ENCODE measurements at places on chromosomes 5 and 9. TPM values are rescaled to one million over a fixed set of nuclear protein-coding genes. Genes with fewer than 3 reads are reported as not detected.

GRCh38 chr5:9787861-9788600 lies 157.9 kb upstream of the TAS2R1 start:
- no peaks in the 10 kb centered on the region for H3K36me3 ChIP-seq
- no peaks in the 10 kb centered on the region for H3K4me1 ChIP-seq
- H3K27ac ChIP-seq = no peak overlapping the region
- H3K27me3 ChIP-seq = no peaks in the 10 kb centered on the region
- peak; percentile 14 for DNase-seq

DNA sequence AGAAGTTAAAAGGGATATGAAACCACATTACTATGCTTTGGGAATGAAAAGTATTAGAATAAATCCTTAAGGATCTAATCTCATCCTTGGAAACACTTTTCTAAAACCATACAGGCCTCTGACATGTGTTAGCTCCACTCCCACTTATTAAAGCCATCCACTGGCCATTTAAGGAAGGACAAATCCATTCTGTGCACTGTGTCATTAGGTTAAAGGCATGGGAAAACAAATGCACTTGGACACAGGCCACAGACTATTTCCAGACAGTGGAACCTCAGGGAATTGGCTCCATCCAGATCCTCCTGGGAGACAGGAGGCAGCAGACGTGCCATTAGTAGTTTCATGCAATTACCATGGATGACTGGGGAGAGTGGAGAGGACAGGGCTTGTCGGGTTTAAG lies 454.9 kb downstream of the ENC1 start:
- no peaks in the 10 kb centered on the region for H3K4me1 ChIP-seq
- H3K27me3 ChIP-seq = no peaks in the 10 kb centered on the region
- no peak overlapping the region for H3K4me3 ChIP-seq
- no peak for DNase-seq

Gene ANXA1
- 31.7 TPM for total RNA-seq

Gene CSF1R
- total RNA-seq = 11.2 TPM

DNA sequence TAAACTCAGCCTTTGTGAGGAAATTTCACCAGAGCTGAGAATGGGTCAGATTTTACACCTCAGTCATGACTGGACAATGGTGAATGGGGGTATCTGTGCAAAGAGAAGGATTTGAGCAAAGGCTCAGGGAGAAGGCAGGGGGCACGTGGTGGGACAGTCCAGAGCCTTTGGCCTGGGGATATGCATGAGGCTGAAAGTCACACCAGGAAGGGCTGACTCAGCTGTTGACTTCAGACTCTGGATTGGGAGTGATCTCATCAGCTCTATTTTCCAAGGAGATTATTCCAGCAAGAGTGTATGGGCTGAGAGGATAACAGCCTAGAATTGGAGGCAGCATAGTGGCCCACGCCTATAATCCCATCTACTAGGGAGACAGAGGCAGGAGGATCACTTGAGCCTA lies 53.6 kb downstream of the SAXO1 start:
- no peak overlapping the region for H3K4me3 ChIP-seq
- H3K27me3 ChIP-seq = no peaks in the 10 kb centered on the region
- no peak overlapping the region for H3K27ac ChIP-seq
- no peaks in the 10 kb centered on the region for H3K36me3 ChIP-seq
- peaks cover 39% of the 10 kb centered on the region for H3K4me1 ChIP-seq
- no peak for DNase-seq

Gene MARCHF3
- 16.8 TPM for total RNA-seq

- H3K4me1 ChIP-seq = no peaks in the 10 kb centered on the region
- no peak overlapping the region for H3K4me3 ChIP-seq
- DNase-seq = no peak
- no peak overlapping the region for H3K27ac ChIP-seq
- no peaks in the 10 kb centered on the region for H3K36me3 ChIP-seq
- H3K27me3 ChIP-seq = no peaks in the 10 kb centered on the region
Measured at GRCh38 chr9:1207686-1208085, 157.5 kb downstream of the DMRT2 start.

DNA sequence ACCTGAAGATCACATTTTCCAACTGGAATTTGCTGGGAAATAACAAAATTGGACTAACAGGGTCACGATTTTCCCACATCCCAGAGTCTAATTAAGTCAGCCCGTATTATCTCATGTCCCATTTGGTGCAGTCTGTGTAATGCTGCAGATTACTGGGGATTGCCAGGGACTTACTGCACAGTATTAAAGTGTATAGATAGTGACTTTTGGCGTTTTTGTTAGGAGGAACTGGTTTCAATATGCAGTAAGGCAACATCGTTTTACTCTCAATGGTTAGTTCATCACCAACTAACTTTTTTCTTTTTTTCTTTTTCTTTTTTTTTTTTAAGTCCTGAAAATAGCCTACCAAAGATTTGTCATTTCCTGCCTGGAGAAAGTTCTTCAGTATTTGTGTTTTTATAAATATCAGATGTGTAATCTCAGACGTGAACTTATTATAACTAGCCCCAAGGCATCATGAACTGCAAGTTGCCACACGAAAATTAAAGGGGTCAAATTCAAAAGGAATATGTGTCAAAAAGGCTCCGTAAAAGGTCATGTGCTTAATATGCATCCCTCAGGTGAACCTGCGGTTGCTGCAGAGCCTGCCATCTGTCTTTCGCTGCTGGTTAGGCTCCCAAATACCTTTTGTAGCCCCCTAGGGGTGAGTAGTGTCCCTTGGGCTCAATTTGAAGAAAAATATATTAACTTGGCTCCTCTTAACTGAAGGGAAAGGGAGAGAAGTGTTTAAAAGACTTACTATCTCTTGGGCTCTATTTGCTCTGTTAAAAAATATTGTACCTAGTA lies 176.7 kb upstream of the ADAMTSL1 start:
- peaks cover 13% of the 10 kb centered on the region for H3K4me1 ChIP-seq

DNA sequence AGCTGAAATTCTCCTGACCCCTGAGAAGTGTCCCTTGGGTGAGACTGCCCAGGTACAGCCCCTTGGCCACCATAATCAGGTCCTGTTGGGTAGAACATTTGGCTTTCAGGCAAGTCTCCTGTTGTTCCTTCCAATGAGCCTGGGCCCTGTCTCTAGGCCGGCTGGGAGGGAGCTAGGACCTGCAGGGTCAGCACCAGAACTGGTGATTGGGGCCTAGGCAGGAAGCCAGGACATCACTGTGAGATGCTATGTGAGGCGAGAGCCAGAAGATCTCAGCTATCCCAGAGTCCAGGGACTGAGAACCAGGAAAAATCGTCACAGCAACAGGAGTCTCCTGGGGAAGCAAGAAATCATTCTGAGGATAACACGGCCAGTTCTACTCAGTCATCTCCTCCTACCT lies 51.5 kb downstream of the PCDH1 start:
- peaks cover 23% of the 10 kb centered on the region for H3K4me1 ChIP-seq
- peak; percentile 65 for DNase-seq
- peak overlapping the region; percentile 55 for H3K27ac ChIP-seq
- H3K36me3 ChIP-seq = no peaks in the 10 kb centered on the region

- H3K4me1 ChIP-seq = peaks cover 7% of the 10 kb centered on the region
- H3K27me3 ChIP-seq = no peaks in the 10 kb centered on the region
- H3K4me3 ChIP-seq = peak overlapping the region; percentile 46
- H3K36me3 ChIP-seq = peaks cover 94% of the 10 kb centered on the region
Measured at GRCh38 chr5:67166460-67167285, 29.9 kb downstream of the CD180 start.
